Anterior cingulate cortex (tissue), 58 donors: ENCODE measurements at places on chromosomes 11 and 22.
A peak's percentile ranks its signal among the peaks of the same experiment; 100 is the strongest.

- no peak for DNase-seq
These were observed 11.5 kb downstream of the CLMP start for GRCh38 chr11:123183391-123184099.

DNA sequence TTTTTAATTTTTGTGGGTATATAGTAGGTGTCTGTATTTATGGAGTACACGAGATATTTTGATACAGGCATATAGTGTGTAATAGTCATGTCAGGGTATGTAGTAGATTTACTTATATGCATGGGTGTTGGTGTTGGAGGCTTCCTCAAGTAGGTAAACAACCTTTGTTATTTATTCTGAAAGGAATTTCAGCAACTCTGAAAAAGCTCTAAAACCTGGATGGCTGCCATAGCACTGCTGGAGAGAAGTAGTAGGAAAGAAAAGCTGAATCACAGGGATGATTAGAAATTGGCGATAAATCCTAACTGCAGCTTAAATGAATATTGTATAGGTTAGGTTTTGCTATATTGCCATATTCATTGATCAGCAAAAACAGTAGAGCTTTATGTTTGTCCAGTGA lies 44.4 kb upstream of the ST14 start:
- DNase-seq: no peak

- peak; percentile 47 for DNase-seq
These were observed 1.1 kb upstream of the CD6 start for GRCh38 chr11:60970369-60970774.

DNA sequence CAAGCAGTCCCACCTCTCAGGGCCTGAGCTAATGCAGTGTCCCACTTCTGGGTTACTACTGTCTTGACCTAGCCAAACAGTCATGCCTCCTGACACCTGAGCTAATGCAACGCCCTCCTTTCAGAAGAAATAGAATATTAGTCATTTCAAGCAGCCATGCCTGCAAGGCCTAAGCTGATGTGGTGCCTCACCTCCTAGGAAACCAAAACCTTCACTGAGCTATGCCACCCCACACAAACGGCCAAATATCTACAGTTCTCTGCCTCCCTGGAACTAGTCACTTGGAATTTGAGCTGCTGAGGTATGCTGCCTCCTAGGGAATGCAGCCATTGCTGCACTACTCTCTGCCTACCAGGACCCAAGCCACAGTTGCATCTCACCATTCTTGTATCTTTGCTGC lies 8.3 kb upstream of the MS4A6E start:
- no peak for DNase-seq

- no peak for DNase-seq
These were observed 73.1 kb upstream of the ARHGAP32 start for GRCh38 chr11:129265125-129265788.

DNA sequence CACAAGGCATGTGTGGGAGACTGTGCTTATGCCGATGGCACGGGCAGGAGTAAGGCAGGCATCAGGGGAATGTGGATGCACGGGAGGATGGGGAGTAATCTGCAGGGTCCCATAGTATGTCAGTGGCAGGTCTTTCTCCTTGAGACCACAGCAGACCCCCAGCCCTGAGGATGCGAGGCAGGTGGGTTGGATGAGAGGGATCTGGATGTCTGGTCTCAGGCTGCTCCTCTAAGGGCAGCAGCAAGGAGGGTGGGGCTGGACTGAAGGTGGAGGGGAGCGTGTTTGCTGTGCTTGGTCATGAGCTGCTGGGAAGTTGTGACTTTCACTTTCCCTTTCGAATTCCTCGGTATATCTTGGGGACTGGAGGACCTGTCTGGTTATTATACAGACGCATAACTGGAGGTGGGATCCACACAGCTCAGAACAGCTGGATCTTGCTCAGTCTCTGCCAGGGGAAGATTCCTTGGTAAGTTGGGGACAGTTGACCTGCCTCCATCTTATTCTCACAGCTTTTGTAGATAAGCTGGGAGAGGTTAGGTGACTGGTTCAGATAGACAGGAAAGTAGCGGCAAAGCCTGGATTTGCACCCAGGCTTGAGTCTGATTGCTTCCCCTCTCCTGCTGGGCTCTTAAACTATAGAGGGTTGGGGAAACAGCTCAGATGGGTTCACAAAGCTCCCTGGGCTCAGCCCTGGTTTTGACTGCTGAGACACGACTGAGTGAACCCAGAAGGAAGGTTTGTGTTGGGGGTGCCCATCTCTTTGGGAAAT lies at the start of gene APOL1:
Gene APOL1, plus strand, starts transcription at position 380 of the 769 bp plus-strand sequence. CDS start 1,823 bp downstream, outside the sequence.
- DNase-seq: no peak

GRCh38 chr11:15053191-15053685 lies 20.2 kb upstream of the CALCB start:
- no peak for DNase-seq

DNA sequence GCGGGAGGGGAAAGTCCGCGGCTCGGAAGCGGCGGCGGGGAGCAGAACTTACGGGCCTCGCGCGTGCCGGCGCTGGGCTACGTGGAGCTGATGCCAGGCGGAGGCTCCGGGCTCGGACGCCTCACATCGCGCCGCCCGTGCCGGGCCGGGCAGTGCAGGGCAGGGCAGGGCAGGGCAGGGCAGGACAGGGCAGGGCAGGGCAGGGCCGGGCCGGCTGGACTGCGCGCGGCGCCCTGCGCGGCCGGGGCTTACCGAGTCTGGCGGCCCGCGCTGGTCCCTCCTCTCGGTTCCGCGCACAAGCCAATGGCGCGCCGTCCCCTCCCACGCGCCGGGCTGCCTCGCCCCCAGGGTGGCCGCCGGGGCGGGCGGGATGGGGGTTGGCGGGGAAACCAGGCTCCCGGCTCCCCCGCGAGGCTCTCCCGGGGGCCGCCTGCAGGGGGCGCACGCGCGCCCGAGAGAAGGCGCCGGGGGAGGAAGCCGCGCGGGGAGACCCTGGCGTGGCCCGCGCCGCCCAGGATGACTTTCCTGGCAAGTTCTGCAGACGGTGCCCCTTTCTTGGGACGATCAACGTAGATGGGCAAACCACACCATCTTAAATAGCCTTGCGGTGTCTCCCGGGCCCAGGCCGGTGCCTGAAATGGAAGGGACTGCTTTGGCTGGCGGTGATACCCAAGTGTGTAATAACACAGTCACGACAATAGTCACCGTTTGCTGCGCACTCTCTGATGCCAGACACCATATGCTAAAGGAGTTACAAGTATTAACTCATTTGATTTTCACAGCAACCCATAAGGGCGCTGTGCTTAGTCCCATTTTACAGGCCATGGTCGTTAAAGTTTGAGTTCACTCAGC lies at the start of gene TP53I11:
Gene TP53I11, minus strand, starts transcription at position 259 of the 852 bp plus-strand sequence. CDS start 12,548 bp downstream, outside the sequence.
- peak; percentile 12 for DNase-seq

GRCh38 chr11:115263799-115264656 lies 240.2 kb downstream of the CADM1 start:
- DNase-seq: no peak

DNA sequence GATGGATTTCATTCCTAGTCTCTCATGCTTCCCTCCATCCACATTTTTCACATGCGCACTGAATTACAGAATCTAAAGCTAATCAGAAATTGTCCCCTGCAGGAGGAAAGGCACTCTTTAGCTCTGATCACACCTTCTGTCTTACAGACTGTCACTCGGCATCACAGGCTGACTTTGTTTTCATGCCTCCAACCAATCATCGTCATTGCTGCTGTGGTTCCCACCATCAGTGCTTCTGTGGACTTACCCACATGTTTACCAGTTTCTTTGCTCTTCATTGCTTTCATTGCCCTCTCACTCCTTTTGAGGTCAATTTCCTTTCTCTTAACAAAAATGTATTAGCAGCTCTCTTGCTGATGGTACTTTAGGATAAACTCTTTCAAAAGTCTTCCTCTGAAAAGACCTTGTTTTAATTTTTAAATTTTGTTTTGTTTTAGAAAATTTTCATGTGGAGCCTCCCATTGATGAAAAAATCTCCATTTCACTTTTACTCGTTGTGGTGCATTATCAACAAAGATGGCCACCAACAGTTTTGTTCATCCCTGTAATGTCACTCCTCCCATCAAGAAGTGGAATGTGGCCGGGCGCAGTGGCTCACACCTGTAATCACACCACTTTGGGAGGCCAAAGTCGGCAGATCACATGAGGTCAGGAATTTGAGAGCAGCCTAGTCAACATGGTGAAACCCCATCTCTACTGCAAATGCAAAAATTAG lies 20.2 kb upstream of the TREH start:
- DNase-seq: no peak

GRCh38 chr11:72886619-72887018 lies 72.4 kb downstream of the ATG16L2 start:
- no peak for DNase-seq

GRCh38 chr22:49853981-49854831 lies 562 bp downstream of the ZBED4 start:
- DNase-seq: no peak

DNA sequence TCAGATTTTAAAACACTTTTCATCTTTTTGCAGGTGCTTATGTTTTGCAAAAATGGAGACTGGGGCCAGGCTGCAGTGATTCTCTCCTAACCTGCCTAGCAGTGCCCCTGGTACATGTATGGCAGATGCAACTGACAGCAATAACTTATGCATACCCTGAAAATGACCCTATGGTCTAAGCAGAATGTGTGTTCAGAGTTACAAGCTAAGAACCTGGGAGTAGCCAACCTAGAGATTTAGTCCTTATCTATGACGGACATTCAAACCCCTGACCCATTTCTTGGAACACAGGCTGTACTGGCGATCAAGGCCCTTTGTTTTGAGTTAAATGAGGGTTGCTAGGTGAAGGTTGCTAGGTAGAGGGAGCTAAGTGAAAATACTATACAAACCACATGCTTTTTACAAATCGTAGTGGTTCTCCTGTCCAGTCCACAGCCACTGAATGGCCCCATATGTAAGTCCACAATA lies 184.9 kb upstream of the SESN3 start:
- no peak for DNase-seq

DNA sequence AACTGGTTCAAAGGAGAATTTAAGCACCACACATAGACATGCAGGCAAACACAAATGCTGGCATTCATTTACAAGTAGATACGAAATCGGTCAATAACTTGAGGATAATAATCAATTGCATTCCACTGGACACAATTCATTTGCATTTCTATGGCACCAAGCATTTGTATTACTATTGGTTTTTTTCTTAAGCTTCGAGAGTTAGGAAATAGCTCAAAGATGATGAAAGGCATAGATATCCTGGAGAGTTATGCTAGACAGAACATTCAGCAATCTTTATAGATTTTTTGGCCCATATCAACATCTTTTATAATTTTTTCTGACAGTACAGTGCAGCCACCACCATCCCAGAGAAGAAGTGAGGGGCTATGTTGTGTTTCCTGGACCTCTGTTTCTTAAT lies 544.4 kb downstream of the MIAT start:
- DNase-seq: no peak

DNA sequence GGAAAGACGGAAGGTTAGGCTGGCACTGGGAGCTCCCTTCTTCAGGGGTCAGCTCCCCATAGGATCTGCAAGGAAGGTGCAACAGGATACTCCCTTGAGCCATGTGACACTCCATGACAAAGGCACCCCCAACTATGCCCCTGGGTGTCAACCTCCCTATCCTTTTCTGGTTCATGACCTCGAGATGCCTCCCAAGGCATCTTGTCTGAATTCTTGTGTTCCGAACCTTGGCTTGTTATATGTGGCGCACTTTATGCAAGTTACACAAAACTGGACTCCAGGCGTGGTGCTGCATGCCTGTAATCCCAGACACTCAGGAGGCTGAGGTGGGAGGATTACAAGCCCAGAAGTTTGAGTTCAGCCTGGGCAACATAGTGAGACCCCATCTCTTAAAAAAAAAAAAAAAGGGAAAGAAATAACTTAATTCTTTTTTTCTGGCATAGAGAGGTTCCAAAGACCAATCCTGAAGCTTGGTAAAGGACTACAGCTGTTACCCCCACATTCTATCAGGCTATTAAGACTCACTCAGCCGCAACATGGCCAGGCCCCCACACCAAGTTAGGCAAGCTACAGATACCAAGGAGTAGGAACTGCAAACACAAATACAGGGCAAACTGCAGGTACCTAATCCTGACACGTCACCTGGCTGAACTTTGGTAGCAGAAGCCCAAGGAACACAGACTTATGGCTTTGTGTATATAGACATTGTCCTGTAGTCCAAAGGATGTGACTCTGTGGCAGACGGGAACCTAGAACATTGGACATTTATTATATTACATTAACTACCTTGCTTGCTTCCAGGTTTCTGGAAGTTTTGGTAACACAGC lies 1.4 kb downstream of the C11orf24 start:
- DNase-seq: no peak

DNA sequence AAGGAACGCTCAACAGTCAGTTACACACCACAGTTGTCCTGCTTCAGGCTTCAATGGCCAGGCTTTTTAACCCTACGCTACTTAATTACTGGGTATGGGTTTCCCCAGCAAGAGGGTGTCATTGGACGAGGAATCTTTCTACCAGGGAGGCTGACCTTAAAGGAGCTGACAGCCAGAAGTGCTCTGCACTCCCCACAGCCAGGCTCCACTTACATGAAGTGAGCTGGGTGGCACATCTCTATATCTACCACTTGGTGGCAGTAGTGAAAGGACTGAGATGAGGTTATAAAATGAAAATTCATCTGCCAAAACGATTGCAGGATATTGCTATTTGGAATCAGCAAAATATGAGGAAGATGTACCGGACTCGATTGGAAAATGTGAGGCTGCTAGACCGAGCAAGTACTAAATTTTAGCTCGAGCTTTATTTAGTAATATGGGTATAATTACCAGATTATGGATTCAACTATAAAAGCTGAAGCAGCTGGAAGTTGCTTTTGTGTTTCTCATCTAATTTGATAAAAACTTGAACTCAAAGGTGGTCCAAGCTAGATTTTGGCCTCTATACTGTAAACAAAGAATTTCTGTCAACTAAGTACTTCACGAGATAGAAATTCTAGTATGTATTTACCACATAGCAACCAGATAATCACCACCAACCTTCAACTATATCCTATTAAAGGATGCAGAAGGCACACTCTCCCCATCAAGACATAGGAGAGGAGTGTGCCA lies 53.9 kb upstream of the CEP126 start:
- peak; percentile 36 for DNase-seq

DNA sequence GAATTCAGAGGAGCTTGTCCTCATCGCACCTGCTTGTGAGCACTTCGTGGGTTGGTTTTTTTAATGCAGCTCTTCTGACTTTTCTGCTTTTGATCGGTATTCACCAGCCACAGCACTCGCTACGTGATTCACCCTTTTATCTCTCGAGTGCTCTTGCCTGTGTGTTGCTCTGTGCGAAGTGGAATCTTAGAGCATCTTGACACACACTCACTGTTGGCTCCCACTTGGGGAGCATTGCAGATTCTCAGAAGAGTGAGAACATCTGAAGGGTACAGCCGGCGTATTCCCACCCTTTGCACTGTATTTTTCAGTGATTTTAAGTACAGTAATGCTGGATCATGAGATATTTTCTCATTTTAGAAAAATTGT lies 10.9 kb downstream of the TNNT3 start:
- no peak for DNase-seq

GRCh38 chr11:33262011-33262645 lies 4.9 kb downstream of the HIPK3 start:
- DNase-seq: no peak

DNA sequence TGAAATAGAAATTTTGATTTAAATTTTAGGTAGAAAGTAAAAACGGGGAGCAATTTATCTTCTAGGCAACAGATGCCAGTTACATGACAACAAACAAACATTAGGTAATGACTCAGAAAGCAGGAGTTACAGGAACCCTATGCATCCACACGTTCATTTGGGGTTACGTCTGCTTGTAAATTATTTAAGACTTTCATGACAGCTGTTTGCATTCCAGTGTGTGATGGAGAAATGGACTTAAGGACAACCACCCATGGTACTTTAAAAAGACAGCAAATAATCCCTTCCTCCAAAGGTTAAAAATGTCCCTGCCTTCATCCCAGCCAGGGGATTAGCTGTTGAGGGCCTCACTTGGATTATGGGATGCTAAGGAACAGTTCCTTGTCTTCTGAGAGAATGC lies 11.8 kb downstream of the E2F8 start:
- DNase-seq: no peak

GRCh38 chr11:18769802-18770456 lies 21.7 kb downstream of the PTPN5 start:
- DNase-seq: no peak
